ENCODE measurements at places on chromosomes 13 and 19.

- no peak for DNase-seq
Observed at GRCh38 chr13:46359714-46360113, 27.3 kb downstream of the RUBCNL start.

- no peak for DNase-seq
Observed at GRCh38 chr19:4278010-4278409, 1.1 kb upstream of the SHD start.

DNA sequence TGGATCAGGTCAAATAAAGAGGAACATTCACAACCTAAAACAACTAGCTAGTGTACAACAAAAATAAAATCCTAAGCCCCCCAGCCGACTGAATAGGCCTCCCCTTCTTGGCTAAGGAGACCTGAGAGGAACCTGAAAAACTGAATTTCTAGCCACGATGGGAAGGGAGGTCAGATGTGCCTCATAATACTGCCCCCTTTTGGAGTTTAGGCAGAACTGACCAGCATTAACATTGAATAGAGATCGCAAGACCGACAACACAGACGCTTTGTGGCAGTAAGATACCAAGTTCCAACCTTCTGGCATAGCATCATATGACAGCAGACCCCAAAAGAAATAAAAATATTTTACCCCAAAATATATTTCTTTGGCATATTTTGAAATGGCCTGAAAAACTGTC, 15.9 kb downstream of the CBY2 start:
- DNase-seq: no peak

DNA sequence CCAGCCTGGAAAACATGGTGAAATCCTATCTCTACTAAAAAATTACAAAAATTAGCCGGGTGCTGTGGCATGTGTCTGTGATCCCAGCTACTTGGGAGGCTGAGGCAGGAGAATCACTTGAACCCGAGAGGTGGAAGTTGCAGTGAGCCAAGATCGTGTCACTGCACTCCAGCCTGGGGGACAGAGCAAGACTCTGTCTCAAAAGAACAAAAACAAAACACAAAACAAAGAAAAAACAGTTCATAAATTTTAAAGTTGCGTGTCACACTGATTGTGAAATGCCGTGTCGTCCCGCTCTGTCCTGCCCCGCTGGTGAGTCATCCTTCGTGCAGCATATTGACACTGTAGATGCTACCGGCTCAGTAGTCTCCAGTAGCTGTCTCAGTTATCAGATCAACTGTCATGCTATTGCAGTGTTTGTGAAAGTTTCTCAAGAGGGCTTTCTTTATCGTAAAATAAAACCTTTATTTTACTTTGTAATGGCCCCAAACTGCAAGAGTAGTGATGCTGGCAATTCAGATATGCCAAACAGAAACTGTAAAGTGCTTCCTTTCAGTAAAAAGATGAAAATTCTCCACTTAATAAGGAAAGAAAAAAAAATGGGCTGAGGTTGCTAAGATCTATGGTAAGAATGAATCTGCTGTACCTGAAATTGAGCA, 36.4 kb upstream of the IGFL1 start:
- DNase-seq: no peak

All from transverse colon (tissue), 4 donors.